Stimulated activated CD4-positive, alpha-beta T cell treated with anti-CD3 and anti-CD28 coated beads, Interleukin-1b, Interleukin-23, amount 100 ng/mL, for 24 hours (primary cell): ENCODE measurements at places on chromosomes 6 and 20.

GRCh38 chr6:132818404-132819359, 4.3 kb downstream of the RPS12 start:
- DNase-seq = no peak

DNA sequence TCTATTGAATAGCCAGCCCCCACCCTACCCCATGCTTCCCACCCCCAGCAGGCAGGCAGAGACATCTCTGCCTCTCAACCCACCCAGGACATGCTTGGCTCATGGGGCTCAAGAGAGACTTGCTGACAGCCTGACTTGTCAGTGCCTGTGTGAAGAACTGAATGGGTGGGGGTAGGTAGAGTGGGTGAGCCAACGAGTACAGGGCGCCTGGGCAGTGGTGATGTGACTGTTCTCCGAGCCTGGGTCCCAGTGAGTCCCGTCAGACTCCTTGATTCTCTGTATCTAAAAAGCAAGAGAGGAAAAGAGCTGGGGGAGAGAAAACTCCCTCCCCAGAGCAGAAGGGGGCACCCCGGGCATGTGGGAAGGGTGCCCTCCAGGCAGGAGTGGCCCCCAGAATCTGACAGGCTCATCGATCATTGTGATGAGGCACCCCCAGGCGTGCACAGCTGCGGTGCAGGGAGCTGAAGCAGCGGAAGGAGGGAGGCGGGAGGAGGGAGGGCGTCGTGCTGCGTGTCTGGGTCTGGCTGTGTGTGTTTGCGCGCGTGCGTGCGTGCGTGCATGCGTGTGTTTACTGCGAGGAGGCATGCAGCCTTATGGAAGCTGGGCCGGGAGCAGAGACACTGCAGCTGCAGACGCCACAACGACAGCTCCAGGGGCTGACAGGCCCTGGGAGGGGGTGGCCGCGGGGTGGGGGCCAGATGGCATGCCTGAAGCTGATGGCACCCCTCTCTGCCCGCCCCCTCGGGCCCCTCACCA, 40.2 kb downstream of the FOXP4 start:
- DNase-seq = no peak

DNA sequence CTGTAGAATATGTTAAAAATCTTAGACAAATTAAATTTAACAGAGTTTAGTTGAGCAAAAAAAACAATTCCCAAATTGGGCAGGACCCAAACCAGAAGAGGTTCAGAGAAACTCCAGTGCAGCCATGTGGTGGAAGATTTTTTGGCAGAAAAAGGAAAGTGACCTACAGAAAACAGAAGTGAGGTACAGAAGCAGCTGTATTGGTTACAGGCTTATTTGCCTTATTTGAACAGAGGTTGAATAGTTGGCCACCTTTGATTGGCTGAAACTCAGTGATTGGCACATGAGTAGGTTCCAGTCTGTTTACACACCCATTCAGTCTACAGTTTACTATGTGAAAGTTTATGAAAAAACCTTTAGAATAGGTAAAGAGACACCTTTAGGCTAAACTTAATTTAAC, 110.9 kb upstream of the LAMP5 start:
- DNase-seq = no peak

DNA sequence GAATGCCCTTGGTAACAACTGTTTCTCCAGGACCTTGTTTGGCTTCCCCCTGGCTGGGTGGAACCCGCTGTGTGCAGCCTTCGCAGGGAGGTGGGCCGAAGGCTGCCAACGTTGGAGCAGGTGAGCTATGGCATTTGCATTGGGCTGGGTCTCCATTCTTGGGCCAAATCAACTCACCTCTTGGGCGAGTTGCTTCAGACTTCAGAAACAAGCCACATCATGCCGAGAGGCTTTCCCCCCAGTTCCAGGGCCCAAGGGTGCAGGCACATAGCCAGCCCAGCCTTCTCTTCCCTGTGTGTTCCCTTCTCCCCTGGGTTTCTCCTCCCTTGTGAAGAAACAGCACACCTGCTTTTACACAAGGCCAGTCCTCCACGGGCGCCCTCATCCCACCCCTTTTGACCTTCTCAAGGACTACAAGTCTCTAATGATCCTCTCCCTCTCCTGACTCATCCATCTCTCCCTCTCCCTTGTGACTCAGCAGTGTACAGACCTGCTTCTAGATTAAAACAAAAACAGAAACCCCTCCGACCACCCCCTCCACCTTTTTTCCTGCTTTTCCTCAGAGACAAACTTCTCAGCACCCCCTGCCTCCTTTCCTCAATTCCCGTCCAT, 41.6 kb downstream of the FAM209B start:
- no peak for DNase-seq

- no peak for DNase-seq
These were observed 658.8 kb downstream of the PTPRT start for GRCh38 chr20:42530855-42531448.

DNA sequence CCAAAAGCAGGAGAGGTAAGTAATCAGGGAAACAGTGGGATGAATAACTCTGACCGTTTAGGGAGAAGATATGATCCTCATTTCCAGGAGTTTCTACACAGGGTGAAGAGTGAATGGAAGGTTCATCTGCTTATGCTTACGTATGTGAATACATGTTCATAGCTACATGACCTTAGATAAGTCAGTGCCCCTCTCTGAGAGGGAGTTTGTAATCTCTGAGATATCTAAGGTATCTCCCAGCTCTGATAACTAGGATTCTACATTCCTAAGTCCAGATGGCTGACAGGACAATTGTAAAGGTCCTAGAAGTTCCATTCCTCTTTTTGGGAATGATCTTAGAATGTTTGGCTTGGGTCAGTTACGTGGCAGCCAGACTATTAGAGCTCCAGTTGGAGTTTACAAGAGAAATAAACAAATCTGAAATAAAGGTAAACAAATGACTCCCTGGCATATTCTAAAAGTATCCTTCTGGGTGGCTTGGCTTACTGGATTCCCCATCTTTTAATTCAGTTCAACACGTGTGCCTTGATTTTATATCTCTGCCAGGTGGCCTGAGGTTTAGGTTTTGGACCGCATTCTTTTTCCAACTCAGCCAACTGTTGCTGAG, 15.8 kb downstream of the PROCR start:
- DNase-seq = no peak
